ENCODE measurements at places on chromosomes 7 and 10. TPM values are rescaled to one million over a fixed set of nuclear protein-coding genes. Genes with fewer than 3 reads are reported as not detected.

- DNase-seq = peak; percentile 66
Measured at GRCh38 chr7:47584536-47584895, 2.6 kb upstream of the TNS3 start.

The CTBP2 gene
- total RNA-seq = 55.5 TPM

DNA sequence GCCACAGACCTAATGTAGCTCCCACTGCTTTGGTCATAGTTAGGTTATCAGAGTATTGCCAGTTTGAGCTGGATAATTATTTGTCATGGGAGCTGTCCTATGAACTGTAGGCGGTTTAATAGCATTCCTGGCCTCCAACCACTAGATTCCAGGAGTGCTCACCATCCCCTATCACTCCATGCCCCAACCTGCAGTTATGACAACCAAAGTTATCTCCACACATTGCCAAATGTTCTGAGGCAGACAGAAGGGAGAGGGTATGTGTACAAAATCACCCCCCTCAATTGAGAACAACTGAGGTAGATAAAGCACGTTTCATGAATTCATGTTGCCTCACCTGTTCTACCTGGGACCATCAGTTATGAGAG is 119.0 kb upstream of the CACUL1 start:
- peak; percentile 74 for DNase-seq

The FAM25C gene
- total RNA-seq = not detected

DNA sequence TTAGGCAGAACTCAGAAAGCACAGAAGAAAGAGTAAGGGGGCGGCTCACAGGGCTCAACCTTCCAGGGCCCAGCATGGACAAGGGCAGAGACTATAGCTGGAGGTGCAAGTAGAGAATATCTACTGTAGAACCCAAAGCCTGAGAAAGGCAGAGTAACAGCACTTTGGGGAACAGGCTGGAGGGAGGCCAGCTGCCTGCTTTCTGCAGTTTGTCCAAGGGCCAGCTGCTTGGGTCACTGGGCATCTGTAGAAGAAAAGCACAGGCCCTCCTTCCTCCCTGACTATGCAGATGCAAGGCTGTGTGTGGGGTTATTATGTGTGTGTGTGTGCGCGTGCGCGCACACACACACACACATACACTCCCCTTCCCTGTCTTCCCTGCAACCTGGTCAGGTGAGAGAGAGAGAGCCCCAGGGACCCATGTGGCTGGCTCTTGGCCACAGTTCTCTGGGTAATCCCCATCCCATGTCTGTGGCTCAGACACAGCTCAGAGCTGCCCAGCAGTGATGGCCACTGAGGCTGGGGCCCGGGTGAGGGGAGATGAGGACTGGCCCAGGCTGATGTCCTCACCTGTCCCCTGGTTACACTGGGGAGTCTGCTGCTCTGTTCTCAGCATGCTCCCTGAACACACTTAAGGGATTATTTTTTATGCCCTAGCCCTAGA is 9.0 kb downstream of the ADRA2A start:
- DNase-seq = no peak

The SPDYE3 gene
- total RNA-seq = not detected

GRCh38 chr7:81707196-81707595 is 62.7 kb downstream of the HGF start:
- DNase-seq = no peak

GRCh38 chr10:69349542-69349888 is 67.2 kb downstream of the TACR2 start:
- DNase-seq = no peak

DNA sequence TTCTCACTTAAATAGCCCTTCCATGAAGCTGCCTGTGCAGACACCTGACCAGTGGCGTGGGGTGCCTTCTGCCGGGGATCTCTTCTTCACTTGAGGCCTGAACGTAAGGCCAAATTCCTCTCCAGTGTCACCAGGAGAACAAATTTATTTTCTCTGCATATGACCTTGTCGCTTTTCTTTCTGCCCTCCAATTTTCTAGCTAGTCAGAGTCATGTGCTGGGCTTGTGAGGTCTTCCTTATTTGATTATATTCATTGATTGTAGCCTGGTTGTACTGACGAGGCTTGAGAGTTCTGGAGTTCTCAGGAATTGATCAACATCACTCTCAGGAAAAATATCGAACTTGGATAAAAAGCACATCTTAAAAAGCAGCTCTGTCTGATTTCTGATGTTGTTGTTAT is 255.7 kb downstream of the BUB3 start:
- DNase-seq = no peak

GRCh38 chr10:100713049-100713858 is 32.1 kb upstream of the PAX2 start:
- DNase-seq = no peak

The AMPH gene
- total RNA-seq = 3.1 TPM

DNA sequence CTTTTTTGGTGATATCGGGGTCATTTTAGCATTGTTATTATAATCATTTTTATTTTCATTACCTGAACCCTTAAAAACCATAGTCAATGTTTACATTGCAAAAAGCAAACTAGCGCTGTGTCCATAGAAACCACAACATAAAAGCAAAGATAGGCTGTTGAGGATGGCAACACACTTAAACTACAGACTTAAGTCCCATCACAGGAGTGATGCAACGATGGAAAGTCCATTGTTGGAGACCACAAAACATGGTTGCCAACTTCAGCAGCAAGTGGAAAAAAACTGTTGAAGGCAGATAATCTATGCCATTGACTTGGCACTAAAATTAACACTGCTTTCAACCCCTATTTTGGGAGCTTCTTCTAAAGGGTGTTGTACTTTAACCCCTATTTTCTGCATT is 398.8 kb upstream of the IGFBP3 start:
- peak; percentile 12 for DNase-seq

GRCh38 chr7:154387252-154387651 is 335.1 kb downstream of the DPP6 start:
- no peak for DNase-seq

- DNase-seq = no peak
Measured at GRCh38 chr10:96133135-96133534, 3.0 kb downstream of the ZNF518A start.

GRCh38 chr10:122181041-122181732 is 89.9 kb upstream of the BTBD16 start:
- peak; percentile 51 for DNase-seq

- no peak for DNase-seq
Measured at GRCh38 chr7:107173191-107173590, 4.4 kb downstream of the HBP1 start.

- DNase-seq = peak; percentile 81
Measured at GRCh38 chr7:82049891-82050533, 280.2 kb upstream of the HGF start.

DNA sequence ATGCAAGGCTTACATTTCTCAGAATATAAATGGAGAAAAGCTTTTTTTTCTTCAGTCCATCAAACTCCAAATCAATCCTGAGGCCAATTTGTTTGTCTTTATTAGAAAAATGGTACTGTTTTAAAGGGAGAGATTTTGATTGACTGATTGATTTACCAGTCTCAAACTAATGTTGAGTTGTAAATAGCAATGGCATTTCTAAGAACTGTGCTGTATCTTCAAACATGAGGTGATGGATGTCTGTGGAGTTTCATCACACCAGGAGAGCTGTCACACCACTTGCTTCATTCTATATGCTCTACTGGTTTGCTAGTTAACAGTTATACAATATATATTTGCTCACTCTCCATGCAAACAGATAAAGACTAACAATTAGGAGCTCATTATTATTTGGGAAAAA is 39.0 kb upstream of the LRRTM3 start:
- DNase-seq = no peak

The CFAP69 gene
- total RNA-seq = 1.6 TPM

DNA sequence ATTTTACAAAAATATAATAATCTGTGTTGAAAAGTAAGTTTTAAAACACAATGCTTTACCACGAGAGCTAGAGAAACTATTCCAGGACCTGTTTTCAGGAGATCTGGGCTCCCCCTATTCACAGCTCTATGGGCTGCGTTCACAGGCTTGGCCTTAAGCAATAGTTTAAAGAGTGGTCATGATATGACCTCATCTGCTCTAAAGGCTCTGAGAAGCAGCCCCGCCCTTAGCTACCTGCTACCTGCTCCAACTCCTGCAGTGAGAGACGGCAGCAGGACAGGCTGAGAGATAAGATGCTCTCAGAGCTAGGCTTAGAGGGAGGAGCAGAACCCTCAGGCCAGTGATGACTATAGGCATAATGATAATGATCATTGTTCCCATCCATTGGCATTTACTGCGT is 12.6 kb downstream of the ALOX5 start:
- no peak for DNase-seq

GRCh38 chr7:124440081-124440480 is 325.5 kb downstream of the GPR37 start:
- peak; percentile 9 for DNase-seq

GRCh38 chr10:96858038-96858705 is 26.1 kb downstream of the LCOR start:
- peak; percentile 69 for DNase-seq

GRCh38 chr10:97117372-97117771 is 68.4 kb downstream of the SLIT1 start:
- no peak for DNase-seq

Data from M059J (cell line).